Calu3 (cell line): ENCODE measurements at places on chromosomes 2 and 18. TPM values are rescaled to one million over a fixed set of nuclear protein-coding genes. Genes with fewer than 3 reads are reported as not detected.

Gene ZNF2
- total RNA-seq = 3.5 and 4.8 TPM in 2 replicates

Gene POTEI
- total RNA-seq = not detected in 2 replicates

Gene CCT4
- total RNA-seq = 221 and 236 TPM in 2 replicates

Gene COL4A4
- 17.2 and 19.4 TPM in 2 replicates for total RNA-seq

Gene LYG2
- not detected in 2 replicates for total RNA-seq

Gene GCG
- not detected in 2 replicates for total RNA-seq

Gene TMEM182
- total RNA-seq = 12.1 and 12.9 TPM in 2 replicates

Gene OSBPL1A
- 26.0 and 34.8 TPM in 2 replicates for total RNA-seq

Gene DOK6
- total RNA-seq = not detected in 2 replicates

Gene LHCGR
- not detected in 2 replicates for total RNA-seq

Gene FOXI3
- not detected in 2 replicates for total RNA-seq

Gene CPO
- total RNA-seq = 0.40 TPM in 1 of 2 replicates, not detected in the other

Gene KCNS3
- 3.5 and 5.0 TPM in 2 replicates for total RNA-seq

Gene CCBE1
- 0.05 and 0.12 TPM in 2 replicates for total RNA-seq

Gene AP1S3
- 108 and 119 TPM in 2 replicates for total RNA-seq

Gene MDH1B
- total RNA-seq = 0.94 and 1.9 TPM in 2 replicates

Gene FAM124B
- total RNA-seq = not detected in 2 replicates

Gene KYNU
- total RNA-seq = 64.2 and 78.7 TPM in 2 replicates

Gene KLHL30
- 0.64 and 1.3 TPM in 2 replicates for total RNA-seq

Gene REG1B
- not detected in 2 replicates for total RNA-seq
